ENCODE measurements at places on chromosomes 12 and 14.

- no peak for DNase-seq
Measured at GRCh38 chr12:121767525-121768016, 25.9 kb downstream of the RHOF start.

DNA sequence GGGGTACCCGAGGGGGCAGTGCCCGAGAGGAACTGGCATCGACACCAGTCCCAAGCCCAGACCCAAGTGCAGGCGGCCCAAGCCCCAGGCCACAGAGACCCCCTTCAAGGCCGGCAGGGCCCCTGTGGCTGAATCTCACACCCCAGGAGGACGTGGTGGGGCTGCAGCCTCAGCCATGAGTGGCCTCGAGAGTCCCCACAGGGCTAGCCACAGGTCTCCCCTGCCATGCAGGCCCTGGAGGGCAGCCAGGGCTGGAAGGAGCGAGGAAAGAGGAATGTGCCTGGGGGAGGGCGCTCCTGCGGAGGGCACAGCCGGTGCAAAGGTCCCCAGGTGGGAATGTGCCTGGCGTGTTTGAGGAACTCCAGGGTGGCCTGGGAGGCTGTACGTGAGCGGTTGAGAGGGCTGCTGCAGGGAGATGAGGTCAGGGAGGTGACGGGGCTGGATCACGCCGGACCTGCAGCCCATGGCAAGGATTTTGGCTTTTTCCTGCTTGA, 86.1 kb downstream of the NCOR2 start:
- no peak for DNase-seq

DNA sequence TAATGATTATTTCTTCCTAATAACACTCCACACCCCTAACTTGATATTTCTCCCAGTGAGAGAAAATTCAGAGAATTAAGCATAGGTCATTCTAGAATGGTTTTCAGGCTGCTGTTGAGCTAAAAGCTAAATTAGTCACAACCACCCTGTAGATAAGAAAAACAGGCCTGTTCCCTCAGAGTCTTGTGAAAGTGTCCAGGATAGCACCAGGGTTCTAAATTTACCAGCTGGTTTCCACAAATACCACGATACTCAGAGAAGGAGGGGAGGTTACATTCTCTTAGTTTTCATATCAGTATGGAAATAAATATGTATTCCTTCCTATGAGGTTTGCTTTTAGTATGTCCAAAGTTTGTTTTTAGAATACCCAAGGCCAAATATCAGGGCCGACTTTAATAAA, 66.0 kb upstream of the YARS2 start:
- no peak for DNase-seq

DNA sequence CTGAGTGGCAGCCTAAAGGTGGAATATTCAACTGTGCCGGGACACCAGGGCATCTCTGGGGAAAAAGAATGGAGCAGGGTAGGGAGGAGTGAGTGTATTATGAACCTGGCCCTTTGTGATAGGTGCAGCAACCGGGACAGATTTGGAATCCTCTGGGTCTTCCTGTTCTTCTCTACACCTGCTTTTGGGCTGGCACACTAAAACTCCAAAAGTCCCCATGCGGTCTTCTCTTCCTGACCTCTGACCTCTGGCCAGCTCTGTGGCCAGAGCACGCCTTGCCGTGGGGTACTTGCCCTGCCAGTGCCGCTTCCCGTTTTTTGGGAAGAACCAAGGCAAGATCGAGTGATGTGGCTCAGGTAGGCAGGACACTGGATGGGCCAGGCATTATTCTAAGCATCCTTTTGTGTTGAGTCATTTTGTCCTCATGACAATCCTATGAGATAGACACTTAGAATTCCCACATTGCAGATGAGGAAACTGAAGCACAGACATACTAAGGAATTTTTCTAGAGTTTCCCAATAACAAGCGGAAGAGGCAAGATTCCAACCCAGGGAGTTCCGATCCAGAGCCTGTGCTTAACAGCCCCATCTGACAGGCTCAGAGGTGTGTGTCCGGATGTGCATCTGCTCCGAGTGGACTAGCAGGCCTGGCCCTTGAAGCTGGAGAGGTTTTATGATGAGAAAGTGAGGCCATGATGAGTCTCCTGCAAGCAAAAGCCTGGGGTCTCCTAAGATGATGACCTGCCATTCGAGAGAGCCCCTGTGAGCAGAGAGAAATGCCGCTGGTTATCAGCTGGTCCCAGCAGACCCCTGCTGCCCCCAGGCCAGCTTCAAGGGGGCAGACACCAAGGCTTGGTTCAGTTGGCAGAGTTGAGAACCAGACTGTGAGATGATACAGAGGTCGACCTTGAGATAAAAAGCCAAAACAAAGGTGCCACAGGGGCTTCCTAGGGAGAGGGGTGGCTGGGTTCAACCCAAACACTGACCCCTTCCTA, 67.9 kb upstream of the ESRRB start:
- DNase-seq: no peak

DNA sequence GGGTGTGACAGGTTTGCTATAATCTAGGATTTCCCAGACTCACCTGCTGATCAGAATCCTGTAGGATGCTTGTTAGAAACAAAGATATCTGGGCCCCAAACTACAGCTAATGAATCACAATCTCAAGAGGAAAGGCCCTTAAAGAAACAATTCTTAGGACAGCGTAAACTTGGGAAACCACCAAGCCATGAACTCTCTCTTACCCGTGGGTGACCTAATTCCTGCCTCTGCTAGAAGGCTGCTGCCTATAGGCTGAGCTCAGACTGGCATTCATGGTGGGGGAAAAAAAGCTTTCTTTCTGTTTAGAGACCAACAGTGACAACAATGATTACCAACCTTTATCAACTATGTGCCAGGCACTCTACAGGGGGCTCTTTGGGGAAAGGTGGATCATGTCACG, 213.9 kb upstream of the FKBP4 start:
- DNase-seq: no peak

DNA sequence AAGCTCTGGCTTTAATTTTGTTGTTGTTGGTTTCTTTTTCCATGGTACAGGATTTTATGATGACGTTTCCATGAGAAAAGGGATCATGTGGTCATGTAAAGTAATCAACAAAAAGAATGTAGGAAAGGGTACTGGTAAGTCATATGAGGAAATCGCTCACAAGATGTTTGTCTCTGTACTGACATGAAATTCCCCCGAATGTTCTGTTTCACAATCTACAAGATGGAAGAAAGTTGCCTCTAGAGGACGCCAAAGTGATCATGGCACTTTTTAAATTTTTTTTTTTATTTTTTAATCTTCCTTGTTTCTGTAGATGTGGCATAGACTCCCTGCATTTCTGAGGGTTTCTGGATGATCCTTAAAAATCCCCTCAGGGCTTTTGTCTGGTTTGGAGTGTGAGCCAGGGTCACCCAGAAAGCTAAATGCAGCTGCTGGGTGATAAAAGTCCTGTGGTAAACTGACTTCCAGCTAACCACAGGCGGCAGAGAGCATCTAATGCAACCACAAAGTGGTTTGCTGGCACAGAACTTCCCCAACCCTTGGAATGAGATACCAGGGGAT, 393.5 kb downstream of the CCDC91 start:
- no peak for DNase-seq

- no peak for DNase-seq
Measured at GRCh38 chr12:89162589-89163261, 189.6 kb downstream of the DUSP6 start.

DNA sequence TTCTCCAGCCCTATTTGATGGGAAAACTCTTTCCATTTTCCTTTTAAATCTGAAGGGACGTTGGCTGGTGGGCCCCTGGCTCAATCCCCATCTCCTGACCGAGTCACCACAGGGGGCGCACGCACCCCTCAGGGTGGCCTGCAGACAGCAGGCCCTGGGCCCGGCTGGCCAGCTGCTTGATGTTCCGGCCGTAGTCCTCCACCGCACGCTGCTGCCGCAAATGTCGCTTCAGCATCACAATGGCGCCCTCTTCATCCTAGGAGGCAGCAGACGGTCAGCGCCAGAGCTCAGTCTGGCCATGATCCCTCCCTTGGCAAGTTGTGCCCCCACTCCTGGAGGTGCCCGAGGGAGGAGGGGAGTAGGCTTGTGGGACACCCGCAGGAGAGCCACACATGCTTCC, 70.0 kb downstream of the PLEKHG3 start:
- DNase-seq: no peak

GRCh38 chr12:128467882-128468281, 200.9 kb downstream of the TMEM132C start:
- DNase-seq: no peak

DNA sequence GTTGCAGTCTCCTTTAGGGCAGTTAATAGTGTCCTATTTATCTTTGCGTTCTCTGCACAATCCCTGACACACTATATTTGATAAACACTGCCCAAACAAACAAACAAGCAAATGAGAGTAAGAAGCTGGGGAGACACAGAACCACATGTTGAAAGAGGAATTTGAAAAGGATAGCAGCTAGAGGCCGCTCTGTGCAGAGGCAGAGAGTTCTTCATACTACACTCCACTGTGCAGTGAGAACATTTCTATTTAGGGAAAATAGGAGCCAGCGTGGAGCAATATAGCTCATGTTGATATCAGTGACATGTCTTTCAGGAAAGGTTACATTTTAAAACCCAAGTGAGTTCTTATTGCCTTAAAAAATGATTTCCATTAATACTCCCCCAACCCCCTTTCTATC, 140.3 kb upstream of the SEL1L start:
- no peak for DNase-seq

DNA sequence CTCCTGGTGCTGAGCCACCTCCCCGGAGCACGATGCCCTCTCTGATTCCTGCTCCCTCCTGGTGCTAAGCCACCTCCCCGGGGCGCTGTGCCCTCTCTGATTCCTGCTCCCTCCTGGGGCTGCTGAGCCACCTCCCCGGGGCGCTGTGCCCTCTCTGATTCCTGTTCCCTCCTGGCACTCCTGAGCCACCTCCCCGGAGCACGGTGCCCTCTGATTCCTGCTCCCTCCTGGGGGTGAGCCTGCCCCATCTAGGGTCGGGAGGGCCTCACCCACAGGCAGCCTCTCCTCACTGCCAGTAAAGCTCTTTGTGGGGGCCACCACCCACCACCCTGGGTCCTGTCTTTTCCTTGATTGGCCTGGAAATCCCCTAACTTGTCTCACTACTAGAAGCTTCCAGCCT, 327.6 kb upstream of the SFSWAP start:
- DNase-seq: no peak

- DNase-seq: no peak
Measured at GRCh38 chr14:103156651-103157378, 33.6 kb downstream of the TNFAIP2 start.

DNA sequence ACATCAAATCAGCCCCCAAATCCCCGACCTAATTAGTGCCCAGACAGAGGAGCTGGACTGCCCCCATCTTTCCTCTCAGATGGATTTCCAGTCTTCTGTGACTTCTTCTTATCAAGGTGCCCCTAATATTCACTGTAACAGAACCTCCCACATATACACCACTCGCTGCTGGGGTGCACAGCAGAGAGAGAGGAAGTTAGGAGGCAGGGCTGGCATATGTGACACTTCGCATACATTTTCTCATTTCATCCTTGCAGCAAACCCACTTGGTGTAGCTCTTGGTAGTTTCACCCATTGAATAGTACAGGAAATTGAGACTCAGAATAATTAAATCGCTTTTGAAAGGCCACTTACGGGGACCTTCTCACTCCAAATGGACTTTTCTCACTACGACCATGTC, 56.5 kb upstream of the CCND2 start:
- DNase-seq: no peak

GRCh38 chr14:100665511-100666032, 61.1 kb upstream of the DLK1 start:
- no peak for DNase-seq

- no peak for DNase-seq
Measured at GRCh38 chr14:62952226-62952625, 93.0 kb downstream of the KCNH5 start.

GRCh38 chr12:105552056-105552455, 221.6 kb downstream of the C12orf75 start:
- no peak for DNase-seq

DNA sequence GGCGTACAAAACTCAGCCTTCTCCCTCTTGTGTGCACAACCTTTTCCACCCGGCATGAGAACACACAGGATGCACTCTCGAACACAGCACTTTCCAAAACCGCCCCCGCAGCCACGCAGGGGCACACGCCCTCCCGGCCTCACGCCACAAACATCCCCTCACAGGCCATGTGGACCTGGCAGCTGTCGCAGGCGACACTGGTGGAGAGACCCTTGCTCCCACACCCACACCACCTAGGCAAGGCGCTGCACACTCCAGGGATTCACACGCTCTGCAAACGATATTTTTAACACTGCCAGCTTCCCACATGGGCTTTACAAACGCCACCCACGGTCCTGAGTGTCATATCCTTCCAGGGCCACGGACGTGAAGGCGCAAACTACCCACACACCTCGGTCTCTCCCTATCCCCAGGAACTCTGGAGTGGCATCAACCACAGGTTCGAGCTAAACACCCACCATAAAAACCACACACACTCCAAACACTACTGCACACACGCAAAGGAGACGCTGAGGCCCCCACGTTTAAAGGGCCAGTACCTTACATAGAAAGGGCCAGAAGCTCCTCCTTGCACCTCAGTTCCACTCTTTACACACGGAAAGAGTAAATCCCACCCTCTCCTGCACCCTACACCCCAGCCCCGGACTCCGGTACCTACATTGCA, 12.4 kb upstream of the ITGB7 start:
- no peak for DNase-seq
